ENCODE measurements at places on chromosomes 1 and 21.

DNA sequence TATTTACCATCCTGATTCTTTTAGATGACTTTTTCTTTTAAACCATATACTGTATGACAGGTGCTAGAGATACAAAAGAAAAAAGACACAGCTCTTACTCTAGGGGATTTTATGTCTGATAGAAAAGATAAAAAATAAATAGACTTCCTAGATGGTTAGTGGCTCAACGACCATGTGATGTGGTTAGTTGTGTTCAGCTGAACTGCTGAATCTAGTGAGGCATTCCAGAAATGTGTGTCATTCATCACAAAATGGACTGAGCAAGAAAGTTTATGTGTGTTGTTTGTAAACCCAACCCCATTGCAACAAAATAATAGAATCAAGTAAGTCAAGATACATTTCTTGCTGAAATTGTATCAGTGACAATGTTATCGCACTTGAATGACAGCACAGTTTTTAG lies 205.8 kb upstream of the LYPLAL1 start:
- DNase-seq = no peak

DNA sequence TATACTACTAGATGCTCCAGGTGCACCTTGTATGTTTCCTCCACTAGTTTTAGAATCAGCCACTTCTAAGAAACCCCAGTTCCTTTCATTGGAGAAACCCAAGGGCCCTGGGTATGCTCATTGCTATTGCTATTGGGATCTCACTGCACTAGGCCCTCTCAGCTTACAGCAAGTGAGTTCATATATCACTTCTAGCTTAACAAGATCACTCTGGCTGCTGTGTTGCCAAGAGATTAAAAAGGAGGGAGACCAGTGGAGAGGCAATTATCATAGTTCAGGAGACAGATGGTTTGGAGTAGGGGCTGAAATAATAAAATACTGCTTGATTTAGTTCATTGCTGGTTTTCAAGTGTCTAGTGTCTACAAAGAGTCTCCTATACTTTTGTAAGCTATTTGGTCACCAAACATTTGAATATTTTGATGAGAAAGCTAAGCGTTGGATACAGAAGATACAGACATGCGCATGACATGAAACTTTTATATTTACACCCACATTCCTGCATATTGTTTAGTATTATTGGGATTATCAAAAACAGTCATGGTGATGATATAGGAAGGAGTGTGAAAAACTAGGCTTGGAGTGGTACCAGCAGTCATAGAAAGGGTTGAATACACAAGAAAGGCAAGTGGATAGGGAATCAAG lies 671.9 kb downstream of the ADGRL2 start:
- DNase-seq = no peak

GRCh38 chr1:31102501-31102950 lies 37.0 kb upstream of the PUM1 start:
- no peak for DNase-seq

DNA sequence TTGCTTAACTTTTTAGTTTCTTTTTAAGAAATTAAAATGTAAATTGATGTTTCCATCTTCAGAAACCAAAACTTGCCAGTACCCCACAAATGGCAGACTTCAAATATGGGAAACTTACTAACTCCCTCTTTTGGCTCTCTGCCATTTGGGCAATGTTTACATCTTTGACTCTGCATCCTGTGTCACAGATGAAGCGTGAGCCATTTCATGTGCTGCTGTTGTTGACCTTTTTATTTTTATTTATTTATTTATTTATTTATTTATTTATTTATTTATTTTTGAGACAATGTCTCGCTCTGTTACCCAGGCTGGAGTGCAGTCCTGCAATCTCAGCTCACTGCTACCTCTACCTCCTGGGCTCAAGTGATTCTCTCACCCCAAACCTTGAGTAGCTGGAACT lies 16.0 kb upstream of the COG2 start:
- DNase-seq = no peak

All from GM18507 (cell line).